ENCODE measurements at places on chromosomes 2 and 18.

DNA sequence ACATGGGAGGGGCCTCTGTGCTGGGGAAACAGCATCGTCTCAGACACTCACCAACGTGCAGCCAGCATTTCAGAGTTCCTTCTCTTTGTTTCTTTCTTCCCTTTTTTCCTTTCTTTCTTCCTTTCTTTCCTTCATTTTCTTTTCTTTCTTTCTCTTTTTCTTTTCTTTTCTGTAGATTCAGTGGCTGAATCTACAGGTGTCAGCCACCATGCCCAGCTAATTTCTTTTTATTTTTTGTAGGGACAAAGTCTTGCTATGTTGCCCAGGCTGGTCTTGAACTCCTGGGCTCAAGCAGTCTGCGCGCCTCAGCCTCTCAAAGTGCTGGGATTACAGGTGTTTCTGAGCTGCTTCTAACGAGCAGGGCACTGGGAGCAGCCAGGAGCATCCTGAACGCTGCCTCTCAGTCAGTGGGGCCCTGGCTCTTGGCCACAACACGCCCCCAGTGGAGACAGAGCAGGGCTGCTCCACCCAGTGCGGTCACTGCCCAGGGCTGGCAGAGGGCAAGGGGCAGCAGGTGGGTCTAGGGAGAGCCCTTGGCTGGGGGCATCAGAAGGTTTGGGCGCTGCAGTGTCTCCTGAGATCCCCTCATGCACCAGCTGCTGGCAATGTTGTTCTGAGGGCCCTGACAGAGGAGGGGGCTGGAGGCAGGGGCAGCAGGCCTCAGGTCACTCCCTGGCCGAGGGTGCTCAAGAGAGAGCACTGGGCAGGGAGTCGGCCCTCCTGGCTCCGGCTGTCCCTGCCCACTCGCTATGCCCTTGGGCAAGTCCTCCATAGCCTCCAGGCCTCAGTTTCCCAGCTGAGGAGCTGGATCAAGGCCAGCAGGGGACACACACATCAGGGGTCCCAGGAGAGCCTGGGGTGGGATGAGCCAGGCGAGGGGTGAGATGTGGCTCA, 4.7 kb upstream of the KLHL30 start:
- no peak for DNase-seq

- DNase-seq: no peak
These were observed 102.7 kb downstream of the TWIST2 start for GRCh38 chr2:238950551-238950950.

DNA sequence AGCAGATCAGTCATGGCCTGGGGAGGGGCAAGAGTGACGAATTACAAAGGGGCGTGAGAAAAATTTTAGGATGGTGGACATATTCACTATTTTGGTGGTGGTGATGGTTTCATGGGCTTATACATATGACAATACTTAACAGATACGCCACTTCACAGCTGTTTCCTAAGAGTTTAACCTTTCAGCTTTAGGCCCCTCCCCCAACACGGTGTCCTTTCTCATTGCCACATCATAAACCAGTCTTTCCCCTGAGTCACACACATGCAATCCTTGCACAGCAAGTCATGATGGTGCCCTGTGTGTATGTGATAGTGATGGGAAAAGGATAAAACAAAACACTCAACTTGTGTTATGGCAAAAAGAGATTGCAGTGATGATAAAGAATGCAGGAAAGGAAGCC, 47.6 kb upstream of the IL1R1 start:
- peak; percentile 27 for DNase-seq

- no peak for DNase-seq
These were observed 167.3 kb downstream of the NYAP2 start for GRCh38 chr2:225566798-225567197.

DNA sequence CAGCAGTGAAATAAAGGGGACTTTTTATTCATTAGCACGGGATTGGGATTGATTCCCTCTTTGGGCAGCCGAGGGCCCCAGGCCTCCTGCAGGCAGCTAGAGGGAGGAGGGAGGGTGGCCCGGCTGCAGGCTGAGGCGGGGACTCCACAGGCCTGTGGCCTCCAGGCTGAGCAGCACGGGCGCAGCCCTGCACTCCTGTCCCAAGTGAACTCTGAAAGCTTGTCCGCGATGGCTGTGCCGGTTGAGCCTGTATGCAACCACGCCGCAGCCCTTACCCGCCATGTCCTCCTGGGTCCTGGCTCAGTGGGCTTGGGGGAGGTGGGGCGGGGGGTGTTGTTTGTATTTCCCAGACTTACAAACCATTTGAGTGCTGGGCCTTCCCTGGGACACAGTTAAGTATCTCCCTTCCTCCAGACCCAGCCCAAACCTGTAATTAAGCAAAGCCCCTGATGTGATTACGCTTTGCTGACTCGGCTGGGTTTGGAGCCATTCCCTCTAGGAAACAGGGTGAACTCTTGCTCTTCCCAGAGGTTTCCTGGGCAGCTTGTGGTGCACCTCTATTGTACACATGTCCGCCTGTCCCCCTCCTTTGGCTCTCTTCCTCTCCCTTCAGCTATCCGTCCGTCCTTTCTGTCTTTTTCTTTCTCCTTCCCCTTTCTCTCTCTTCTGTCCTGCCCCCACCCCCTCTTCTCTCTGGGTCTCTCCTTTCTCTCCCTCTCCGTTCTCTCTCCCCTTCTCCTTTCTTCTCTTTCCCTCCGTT, 5.3 kb downstream of the GLI2 start:
- DNase-seq: no peak

DNA sequence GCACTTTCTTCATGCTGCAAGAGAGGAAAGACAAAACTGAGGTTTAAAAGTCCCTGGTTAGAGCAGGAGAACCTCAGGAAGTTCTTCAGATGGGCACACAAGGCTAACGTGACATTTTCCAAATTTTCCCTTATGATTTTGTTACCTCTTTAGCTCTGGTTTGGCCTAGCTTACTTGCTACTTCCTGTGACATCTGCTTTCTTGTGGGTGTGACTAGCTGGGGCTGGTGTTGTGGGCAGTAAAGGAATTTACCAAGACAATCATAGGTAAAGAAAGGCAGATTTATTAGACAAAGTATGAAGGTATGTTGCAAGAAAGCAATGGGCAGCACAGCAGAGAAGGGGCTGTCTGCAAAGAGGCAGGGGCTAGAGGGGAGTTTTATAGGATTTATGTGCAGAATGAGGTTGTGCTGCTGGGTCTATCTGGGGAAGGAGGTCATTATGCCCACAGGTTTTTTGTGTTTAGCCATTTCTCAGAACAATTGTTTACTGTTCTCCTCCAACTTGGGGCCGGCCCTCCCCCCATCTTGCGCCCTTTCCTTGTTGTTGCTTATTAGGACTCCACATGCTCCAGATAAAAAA, 6.7 kb upstream of the TNP1 start:
- no peak for DNase-seq

GRCh38 chr2:196742685-196743084, 56.8 kb downstream of the GTF3C3 start:
- DNase-seq: no peak

GRCh38 chr2:159776321-159776720, 21.7 kb downstream of the CD302 start:
- no peak for DNase-seq

- no peak for DNase-seq
These were observed 406.6 kb upstream of the MMADHC start for GRCh38 chr2:149994057-149994728.

GRCh38 chr2:166404831-166405568, 29.3 kb upstream of the SCN9A start:
- DNase-seq: no peak

- DNase-seq: no peak
These were observed 9.0 kb downstream of the CUL3 start for GRCh38 chr2:224576088-224576715.

GRCh38 chr2:83665894-83666293, 793.2 kb downstream of the SUCLG1 start:
- DNase-seq: no peak

GRCh38 chr2:38264396-38265221, 112.5 kb downstream of the ATL2 start:
- no peak for DNase-seq

DNA sequence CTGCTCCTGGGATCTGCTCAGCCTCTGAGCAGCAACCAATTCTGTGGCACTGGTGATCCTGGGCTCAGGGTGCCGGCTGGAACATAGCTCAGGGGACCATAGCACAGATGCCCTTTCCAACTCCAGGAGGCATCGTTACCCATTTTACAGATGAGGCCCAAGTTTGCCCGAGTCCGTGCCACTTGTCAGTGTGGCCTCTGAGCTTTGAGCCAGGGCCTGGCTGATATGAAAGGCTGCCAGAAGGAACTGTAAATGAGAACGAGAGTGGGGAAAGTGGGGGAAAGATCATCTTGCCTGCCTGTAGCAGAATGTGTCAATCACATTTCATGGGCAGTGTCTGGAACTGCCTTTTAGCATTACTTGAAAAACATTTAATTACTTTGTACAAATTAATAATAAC, 23.3 kb upstream of the FOSL2 start:
- DNase-seq: no peak

GRCh38 chr2:174717916-174718315, 46.4 kb downstream of the CHRNA1 start:
- no peak for DNase-seq

DNA sequence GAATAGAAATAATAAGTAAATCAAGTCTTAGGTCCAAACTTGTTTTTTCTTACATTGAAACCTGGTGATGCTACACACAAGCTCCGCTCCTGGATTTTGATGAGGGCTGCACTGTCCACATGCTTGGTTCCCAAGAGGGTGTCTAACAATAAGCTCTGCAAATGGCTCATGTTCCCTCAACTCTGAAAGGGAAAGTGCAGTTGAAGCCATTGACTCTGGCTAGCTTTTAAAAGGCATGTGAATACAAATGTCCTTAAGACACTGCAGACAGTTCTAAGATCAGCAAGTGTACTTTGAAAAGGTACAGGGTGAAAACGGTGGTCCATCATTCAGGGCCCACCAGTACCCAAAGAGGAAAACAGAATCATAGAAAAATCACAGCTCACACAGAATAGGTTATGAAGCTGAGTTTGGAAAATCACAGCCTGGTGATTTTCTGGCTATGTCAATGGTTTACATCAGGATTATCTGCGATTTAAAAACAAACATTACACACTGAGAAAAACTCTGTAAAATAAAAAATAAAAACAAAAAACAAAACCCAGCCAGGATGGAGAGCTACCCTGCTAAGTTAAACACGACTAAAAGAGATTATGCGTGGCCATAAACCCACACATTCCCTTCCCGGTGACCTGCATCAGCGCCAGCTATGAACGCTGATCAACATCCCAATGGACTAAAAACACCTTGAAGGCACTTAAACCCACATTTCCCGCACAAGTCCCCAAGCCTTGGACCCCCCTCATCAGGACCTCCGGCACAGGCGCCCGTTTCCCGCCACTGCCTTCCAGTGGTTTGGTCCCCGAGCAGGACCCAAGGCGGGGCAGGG, 554 bp downstream of the PFN4 start:
- DNase-seq: no peak

GRCh38 chr2:232519581-232520438, at the start of gene PRSS56:
TSS of gene PRSS56 (plus strand) at chr2:232520388. CDS start at chr2:232520599, 211 bp downstream.
- DNase-seq: no peak

- DNase-seq: no peak
These were observed 22.9 kb upstream of the RPL37A start for GRCh38 chr2:216475767-216476166.

GRCh38 chr2:127465258-127465657, 47.0 kb downstream of the PROC start:
- DNase-seq: no peak

DNA sequence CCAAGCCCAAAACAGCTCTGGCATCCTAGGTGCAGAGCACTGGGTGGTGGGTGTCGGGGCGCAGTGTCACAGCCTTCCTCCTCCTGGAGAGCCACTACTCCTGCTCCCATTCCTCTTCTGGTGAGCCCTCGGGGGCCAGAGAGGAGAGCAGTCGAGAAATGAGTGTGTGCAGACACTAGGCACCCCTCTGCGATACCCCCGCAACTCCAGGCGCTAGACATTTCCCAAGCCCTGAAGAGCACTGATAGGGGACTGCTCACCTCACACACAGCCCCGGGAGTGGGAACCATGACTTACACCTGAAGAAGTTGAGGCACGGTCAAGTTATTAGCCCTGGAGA, 54.2 kb downstream of the FAM168B start:
- no peak for DNase-seq

- no peak for DNase-seq
These were observed 71.9 kb downstream of the TCF4 start for GRCh38 chr18:55515941-55516710.

GRCh38 chr2:8575834-8576423, 105.9 kb upstream of the ID2 start:
- no peak for DNase-seq

- no peak for DNase-seq
These were observed 58.6 kb downstream of the KCNG2 start for GRCh38 chr18:79856119-79857007.

DNA sequence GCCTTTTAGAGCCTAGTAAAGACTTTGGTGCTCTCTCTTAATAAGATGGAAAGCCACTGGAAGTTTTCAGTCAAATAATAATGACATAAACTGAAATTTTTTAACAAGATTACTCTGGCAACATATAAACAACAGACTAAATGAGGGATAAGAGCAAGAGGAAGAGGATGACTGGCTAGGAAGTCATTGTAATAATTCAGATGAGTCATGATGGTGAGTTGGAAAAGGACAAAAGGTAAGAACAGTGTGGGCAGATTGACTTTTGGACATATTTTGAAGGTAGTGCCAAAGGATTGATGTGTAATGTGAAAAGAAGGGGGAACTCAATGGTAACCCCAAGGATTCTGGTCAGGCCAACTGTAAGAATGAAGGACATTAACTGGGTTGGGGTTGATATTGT, 310.3 kb downstream of the NOL4 start:
- no peak for DNase-seq

DNA sequence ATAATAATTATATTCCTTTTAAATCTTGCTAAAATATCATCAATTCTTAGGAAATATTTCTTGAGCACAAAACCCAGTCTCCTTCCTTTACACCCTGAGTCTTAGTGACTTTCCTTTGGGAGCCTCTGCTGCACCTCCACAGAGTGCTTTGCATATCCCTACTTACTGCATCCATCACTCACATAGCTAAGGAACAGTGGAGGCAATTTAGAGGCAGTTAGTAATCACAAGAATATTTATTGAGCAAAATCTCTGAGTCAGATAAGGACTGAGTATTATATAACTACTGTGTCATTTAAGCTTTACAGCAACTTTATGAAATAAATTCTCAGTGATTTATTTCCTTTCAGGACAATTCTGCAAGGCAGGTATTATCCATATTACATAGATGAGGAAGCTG, 327.7 kb downstream of the TMX3 start:
- no peak for DNase-seq

DNA sequence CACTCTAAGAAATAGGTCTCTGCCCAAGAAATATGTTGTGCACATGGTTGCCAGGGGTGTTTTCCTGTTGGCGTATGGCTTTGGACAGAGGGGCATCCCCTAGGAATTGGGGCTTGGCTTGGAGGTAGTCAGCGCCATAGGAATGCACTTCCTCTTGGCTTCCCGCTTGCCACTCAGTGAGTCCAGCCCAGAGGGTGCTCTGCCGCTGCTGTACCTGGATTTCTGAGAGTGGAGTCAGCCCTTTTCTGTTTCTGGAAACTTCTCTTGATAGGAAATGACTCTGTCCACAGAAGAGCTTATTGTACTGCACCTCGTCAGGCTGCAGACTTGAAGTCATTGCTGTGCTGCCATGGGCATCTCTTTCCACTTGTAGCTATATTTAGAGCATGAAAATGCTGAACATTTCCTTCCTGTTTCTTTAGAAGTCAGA, 116.7 kb upstream of the MGAT5 start:
- no peak for DNase-seq

- DNase-seq: no peak
These were observed 947 bp downstream of the ITSN2 start for GRCh38 chr2:24359129-24360049.
